ENCODE measurements at places on chromosomes 5 and 9. TPM values are rescaled to one million over a fixed set of nuclear protein-coding genes. Genes with fewer than 3 reads are reported as not detected.

- no peak for DNase-seq
Observed at GRCh38 chr5:134133188-134133994, 18.9 kb downstream of the TCF7 start.

DNA sequence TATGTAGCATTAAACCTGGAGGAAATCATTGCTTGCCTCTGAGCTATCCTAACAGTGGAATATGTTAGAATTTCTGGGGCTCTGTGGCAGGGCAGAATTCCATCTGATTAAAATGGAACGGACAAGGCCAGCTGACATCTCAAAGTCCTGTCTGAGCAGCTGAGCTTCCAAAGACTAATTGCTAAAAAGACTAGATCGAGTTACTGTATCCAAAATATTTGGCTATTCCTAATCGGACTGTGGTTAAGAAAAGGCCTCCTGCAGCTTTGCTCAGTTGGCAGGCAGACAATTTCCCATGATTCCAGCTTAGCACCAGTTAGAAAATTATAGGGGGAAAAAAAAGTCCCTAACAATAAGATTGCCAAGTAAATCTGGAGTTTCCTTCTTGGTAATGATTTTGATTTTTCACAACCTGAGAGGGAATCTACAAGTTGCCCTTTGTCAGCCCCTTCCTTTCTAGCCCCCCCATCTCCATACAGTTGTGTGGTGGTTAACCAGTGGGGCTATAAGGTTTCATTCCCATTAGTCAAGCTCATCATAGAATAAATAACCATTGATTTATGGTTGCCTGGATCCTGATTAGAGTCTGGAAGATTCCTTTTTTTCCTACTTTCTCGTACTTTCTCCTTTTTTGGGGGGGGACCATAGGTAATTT, 26.4 kb downstream of the PTGR1 start:
- DNase-seq = no peak

DNA sequence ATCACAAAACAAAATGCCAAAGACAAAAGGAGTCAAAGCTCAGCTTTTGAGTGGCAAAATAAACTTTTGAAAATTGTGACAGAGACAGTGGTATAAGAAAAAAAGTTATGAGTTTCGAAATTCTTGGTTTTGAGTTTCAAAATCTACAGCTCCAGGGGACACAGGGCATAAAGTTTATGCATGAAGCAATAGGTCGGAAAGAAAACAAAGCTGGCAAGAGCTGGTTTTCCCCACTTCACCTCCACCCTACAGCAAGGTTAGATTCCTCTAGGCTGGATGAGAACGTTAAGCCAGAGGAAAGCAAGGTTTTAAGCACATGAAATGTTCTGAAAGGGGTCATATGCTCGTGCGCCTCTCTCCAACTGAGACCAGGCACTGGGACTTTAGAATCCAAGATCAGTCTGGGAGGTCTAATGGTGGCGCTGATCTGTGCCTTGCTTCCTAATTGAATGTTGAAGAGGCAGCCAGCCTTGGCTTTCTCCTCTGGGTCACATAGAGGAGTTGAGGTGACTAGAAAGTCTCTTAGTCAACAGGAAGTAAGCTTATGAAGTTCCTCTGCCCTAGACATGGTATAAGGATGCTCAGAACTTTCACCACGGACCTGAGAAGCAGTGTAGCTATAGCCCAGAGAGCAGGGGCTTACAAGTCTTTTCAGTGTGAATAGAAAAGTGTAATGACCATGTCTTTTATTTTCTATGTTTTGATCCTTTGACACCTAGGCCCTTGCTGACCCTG, 167.7 kb upstream of the DMAC1 start:
- no peak for DNase-seq

DNA sequence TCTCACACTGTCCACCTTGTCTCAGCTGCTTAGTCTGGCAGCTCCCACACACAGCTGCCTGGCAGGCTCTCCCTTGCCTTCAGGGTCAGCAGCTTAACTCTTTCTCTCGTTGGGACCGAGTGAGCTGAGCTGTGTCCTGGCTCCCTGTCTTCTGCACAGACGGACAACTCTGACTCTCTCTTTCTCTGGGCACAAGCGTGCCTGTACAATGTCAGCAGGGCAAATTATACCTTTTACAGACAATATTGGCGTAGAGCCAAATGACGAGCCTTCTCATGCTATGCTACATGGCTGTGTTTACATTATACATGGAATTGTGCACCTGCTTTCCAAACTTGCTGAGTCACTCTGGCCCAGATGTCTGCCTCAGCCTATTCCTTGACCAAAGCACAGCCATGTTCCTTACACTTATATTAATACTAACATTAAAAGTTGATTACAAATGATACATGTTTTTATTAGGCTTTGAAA, 188.6 kb downstream of the CYLC2 start:
- DNase-seq = no peak

Gene SPATA31C1
- total RNA-seq = not detected

- no peak for DNase-seq
Observed at GRCh38 chr9:114483499-114483898, 21.8 kb downstream of the WHRN start.

DNA sequence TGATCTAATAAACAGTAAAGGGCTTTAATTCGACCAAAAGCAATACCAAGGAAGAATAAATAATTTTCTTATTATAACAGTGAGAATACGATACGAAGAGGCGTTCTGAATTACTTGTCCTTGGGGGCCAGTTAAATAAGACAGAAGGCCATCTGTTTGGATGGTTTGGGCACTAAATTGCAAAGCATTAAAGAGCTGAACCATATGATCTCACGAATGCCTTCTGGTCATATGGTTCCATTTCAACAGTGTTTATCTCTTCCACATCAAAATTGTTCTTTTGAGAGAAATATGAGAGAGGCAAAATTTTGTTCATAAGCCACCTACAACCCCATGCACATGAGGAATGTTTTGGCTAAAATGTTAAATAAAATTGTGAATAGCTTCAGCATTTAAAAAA, 605.4 kb downstream of the PTPRD start:
- no peak for DNase-seq

Gene TAF11L10
- total RNA-seq = not detected

GRCh38 chr5:126438868-126439267, 15.7 kb downstream of the GRAMD2B start:
- DNase-seq = no peak

Gene NR5A1
- under 0.01 TPM for total RNA-seq

- no peak for DNase-seq
Observed at GRCh38 chr5:2241842-2242241, 359.1 kb upstream of the IRX4 start.

GRCh38 chr9:32403567-32404260, 19.3 kb downstream of the ACO1 start:
- DNase-seq = no peak

All from occipital lobe (tissue), 3 donors.